ENCODE measurements at places on chromosomes 13 and 19.

DNA sequence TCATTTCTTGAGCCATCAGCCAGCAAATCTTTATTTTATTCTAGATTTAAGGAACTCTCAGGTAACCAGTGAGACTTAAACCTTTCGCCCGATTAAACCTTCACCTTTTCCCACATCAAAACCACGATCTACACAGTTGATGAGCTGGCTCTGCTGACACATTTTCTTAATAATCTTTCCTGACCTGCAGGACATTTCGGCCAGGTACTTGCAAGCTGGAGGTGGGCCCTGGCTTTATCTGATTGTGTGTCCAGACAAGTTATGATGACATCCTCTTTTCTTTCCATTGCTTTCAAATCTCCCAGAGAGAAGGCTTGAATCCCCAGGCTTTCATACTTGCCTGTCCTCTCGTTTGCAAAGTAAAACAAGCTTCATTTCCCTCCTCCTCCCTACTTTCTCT is 144.2 kb downstream of the EFNB2 start:
- DNase-seq, result no peak

DNA sequence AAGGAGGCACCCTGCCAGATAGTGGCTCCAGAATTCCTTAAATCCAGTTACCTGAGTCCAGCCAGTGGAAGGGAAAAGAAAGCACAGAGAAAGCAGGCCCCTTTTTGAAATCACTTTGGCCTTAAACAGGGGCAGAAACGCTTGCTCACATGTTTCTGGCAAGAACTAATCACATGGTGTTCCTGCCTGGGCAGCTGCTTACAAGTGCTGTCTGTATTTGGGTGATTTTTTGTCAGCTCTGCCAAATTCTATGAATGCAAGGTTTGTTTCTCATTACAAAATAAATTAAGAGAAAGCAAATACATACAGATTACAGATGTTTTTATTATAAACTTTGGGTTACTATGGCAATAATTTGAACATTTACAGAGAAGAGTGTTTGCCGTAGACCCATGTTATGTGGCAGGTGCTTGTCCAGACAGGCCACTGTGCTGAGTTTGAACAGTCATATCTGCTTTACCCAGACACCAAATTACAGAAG is 1237.8 kb downstream of the SLITRK5 start:
- no peak for DNase-seq

- no peak for DNase-seq
Observed at GRCh38 chr19:4013886-4014540, 6.5 kb downstream of the PIAS4 start.

GRCh38 chr19:20423381-20424197 is 142.0 kb downstream of the ZNF737 start:
- DNase-seq, result no peak

- DNase-seq, result no peak
Observed at GRCh38 chr13:107291875-107292274, 723.9 kb upstream of the ARGLU1 start.

DNA sequence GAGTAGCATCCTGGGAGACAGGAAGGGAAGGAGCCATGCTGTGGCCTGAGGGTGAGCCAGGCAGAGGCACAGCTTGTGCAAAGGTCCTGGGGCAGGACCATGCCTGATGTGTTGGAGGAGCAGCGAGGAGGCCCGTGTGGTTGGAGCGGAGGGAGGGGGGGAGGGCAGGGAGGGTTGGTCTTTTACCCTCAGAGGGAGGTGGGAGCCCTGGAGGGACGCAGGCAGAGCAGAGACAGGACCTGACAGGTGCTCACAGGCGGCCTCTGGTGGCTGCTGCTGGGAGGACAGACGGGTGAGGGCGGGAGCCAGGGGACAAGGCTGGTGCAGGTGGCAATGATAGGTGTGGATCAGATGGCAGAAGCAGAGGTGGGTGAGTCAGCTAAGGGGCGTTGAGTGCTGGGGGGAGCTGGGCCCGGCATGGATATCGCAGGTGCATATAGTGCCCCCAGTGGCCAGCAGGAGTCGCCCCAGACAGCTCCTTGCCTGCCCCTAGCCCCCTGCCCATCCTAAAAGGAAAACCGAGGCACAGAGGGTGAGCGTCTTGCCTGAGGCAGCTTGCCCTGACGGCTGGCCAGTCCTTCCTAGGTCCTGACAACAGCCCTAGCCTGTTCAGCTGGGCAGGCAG is 9.8 kb upstream of the GNA15 start:
- no peak for DNase-seq

DNA sequence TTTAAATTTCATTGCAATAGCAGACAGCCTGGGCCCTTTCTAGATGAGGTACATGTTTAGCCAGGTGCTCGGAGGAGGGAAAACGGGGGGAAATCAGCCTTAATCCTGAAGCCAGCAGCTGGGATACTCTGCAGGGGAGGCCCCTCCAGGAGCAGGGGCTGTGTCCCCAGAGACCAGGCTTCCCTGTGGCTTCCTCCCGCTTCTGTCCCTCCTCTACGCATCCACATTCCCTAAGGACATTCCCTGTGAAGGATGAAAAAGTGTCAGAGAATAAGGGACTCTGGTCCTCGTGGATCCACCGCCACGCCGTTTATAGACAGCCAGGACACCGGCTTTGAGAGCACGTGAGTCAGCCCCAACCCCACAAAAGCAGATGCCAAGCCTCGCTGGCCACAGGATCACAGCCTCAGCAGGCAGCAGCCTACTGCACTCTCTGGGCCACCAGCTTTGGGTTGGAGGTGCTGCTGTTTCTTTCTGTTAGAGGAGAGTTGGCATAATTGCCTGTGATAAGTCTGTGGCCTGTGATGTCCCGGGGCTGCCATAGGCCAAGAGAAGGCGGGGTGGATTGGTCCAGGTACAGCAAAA is 36.7 kb upstream of the RANBP3 start:
- DNase-seq, result no peak

DNA sequence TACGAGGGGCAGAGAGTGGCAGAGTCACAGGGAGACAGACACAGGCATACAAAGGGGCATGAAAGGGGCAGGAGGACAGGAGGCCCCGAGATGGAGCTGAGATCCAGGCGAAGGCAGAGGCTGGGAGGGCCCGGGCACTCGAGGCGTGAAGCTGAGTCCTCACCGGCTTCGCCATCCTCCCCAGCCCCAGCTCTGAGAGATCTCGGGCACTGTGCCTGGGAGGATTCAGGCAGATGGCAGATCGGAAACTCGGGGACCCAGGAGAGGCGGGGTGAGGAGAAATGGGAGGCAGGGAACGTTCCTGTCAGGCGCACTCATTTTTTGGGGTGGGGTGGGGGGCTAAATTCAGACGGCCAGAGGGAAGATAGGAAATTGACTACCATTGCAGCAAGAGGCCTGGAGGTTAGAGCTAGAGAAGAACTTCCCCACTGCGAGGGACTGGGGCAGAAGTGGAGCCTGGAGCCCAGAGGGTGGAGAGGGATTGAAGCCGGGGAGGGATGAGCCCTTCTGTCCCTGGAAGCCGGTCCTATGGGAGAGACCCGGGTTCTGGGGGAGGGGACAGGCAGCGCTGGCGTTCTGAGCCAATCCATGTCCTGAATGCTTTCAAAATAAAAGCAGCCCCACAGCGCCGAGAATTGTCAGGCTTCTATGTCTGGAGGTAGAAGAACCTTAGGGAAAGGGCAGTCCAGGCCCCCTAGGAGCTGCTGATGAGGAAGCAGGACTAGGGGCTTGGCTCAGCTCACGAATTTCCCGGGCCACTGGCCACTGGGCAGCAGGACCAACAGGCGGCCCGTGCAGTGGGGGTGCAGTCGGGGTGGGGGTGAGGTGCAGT is 12.6 kb downstream of the LRRC4B start:
- no peak for DNase-seq

GRCh38 chr19:4705413-4706131 is 18.1 kb downstream of the DPP9 start:
- no peak for DNase-seq

- no peak for DNase-seq
Observed at GRCh38 chr13:105377452-105377851, 1158.0 kb downstream of the EFNB2 start.

DNA sequence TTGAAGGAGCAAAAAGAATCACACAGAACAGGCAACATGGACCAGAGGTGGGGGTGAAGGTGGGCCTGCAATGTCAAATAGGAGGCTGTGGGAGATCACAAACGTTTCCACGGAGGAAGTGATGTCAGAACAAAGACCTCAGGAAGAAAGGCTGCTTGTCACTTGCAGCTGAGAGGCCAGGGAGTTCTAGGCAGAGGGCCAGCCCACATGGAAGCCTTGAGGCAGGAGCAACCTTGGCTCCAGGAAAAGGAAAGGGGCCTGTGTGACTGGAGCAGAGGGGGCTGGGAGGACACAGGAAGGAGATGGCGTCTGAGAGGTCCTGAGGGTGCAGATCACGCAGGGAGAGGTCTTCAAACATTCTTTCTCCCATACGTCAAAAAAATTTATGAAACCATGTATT is 16.3 kb downstream of the ZNF160 start:
- peak; percentile 16 for DNase-seq

DNA sequence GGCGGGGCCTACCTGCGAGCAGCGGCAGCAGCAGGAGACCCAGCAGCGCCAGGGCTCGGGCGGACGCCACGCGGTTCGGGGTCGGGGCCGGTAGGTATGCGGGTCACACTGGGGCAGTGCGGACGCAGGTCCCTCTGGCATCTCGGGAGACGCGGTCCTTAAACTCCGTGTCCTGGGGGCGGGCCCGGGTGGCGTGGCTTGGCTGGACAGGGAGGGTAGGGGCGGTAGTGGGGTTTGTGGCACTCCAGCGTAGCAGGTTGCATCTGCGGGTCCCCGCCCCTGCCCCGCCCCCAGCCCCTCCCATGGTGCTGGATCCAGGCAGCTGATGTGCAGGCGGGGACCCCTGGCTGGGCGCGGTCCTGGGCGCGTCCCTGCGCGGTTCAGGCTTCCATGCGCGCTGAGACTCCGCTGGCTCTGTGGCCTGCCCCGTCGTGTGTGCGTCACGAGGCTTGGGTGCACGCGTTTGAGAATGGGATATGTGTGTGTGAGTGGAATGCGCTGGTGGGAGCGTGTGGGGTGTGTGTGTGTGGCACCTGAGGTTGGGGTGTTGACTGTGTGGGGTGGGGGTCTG is 96.1 kb downstream of the WTIP start:
- no peak for DNase-seq

- DNase-seq, result no peak
Observed at GRCh38 chr19:58381460-58382212, 806 bp upstream of the ZNF837 start.

- peak; percentile 56 for DNase-seq
Observed at GRCh38 chr19:42401365-42402303, 11.5 kb upstream of the CNFN start.

DNA sequence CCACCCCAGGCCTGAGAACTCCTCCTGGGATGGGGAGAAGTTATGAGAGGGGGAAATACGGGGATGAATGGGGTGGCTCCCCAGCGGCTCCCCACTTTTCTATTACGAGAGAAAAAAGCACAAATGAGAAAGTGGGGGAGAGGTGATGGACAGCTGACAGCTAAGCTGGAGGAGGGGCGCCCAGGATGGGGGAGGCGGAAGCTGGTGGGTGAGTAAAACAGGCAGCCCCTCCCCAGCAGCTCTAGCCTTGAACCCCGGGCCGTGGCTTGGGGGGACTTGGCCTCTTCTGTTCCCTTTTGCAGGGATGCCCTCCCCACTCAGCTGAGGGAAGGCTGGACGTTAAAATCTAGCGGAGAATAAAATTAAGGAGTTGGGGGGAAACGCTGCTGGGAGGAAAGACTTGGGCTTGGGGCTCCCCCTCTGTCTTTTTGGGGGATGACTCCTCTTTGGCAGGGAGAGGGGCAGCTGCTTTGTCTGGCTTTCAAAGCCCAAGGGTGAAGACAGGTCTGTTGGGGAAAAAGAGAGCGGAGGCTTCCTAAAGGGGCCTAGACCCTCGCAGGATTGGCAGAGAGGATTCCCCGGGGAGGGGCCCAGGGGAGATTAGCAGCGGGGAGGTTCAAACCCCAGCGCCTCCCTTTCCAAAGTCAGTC is 1.4 kb upstream of the SAMD1 start:
- no peak for DNase-seq

Measured in HFF-Myc (cell line).